ENCODE measurements at places on chromosomes 3 and 15.

GRCh38 chr3:111197485-111197884, 125.9 kb downstream of the NECTIN3 start:
- no peak for DNase-seq

GRCh38 chr3:176623468-176624150, 573.7 kb downstream of the TBL1XR1 start:
- DNase-seq: no peak

GRCh38 chr3:155727836-155728235, 17.0 kb downstream of the PLCH1 start:
- DNase-seq: no peak

DNA sequence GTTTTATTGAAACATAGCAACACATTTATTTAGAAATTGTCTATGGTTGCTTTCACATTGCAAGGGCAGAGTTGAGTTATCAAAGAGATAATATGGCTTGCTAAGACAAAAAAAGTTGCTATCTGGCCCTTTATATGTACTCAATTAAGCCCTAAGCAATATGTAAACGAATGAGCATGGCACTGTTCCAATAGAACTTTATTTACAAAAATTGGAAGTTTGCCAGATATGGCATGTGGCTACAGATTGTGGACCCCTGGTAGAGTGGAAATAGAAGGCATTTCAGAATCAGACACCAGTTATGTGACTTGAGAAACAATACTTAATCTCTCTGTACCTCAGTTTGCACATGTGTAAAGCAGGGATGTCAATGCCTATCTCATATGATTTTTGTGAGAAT, 515.6 kb upstream of the SGO1 start:
- no peak for DNase-seq

GRCh38 chr15:70415398-70415797, 317.7 kb upstream of the TLE3 start:
- no peak for DNase-seq

DNA sequence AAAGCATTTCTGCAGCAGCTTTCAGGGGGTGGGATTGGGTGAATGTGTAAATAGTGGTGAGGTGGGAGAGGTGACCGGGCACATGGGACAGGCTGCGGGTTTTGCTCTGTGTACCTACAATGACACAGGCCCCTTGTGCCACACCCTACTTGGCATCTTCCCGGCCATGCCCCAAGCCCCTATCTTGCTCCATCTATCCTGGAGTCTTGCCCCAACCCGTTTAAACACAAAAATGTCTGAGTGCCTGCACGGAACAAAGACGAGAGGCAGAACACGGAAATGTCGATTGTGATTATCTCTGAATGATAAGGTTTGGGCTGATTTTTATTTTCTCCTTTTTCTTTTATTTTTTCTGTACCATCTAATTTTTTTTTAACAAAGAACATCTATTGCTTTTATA, 46.0 kb upstream of the SLC6A1 start:
- no peak for DNase-seq

GRCh38 chr3:127366383-127366782, 78.5 kb upstream of the PRR20G start:
- no peak for DNase-seq

GRCh38 chr3:56819016-56819809, 17.5 kb upstream of the ARHGEF3 start:
- no peak for DNase-seq

- DNase-seq: no peak
Observed at GRCh38 chr15:97991972-97992541, 31.6 kb downstream of the ARRDC4 start.

GRCh38 chr3:8836096-8836495, 66.7 kb upstream of the OXTR start:
- DNase-seq: no peak

- no peak for DNase-seq
Observed at GRCh38 chr3:122247825-122248185, 64.3 kb downstream of the CASR start.

DNA sequence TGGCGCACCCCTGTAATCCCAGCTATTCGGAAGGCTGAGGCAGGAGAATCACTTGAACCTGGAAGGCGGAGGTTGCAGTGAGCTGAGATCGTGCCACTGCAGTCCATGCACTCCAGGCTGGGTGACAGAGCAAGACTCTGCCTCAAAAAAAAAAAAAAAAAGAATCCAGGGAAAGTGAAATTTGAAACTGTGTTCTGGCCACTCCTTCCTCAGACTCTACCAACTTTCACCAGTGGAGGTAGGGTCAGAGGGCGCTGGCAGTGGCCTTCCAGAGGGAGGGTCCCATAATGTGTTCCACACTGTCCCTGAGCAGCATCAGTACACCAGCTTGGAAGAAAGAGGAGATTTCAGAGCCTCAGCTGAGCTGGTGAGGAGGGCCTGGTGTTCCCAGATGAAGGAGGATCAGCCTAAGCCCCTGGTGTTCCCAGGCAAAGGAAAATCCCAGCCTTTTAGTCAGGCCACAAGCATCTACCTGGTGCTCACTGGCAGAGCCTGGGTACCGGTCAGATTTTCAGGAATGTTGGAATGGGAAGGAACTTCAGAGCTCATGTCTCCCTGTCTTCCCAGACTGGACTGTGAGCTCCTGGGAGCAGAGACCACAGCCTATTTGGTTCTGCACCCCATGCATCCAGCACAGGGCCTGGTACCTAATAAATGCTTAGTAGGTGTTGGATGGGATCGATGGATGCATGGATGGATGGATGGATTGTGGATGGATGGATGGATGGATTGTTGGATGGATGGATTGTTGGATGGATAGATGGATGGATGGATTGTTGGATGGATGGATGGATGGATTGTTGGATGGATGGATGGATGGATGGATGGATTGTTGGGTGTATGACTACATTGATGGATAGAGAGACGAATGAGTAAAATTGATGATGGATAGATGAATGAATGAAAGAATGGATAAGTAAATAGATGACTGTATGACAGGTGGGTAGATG, 117.9 kb downstream of the CORO2B start:
- no peak for DNase-seq
